ENCODE measurements at places on chromosomes 2 and 18.

DNA sequence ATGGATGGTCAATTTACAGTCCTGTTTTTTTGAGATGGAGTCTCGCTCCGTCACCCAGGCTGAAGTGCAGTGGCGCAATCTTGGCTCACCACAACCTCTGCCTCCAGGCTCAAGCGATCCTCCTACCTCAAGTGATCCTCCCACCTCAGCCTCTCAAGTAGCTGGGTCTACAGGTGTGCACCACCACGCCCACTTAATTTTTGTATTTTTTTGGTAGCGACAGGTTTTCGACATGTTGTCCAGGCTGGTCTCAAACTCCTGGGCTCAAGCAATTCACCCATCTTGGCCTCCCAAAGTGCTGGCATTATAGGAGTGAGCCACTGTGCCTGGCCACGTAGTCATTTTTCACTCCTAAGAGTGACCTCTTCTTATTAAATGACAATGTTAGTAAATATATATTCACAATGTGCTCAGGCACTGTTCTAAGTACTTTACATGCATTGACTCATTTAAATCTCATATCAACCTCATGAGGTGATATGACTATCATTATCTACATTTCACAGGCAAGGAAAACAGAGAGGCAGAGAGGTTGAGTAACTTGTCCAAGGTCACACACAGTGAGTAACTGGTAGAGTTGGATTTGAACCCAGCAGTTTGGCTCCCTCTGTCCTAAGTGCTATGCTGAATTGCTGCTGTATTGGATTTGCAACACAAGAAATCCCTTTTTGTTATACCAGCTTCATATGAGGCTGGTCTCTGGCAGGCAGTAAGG, 5.6 kb upstream of the DIS3L2 start:
- DNase-seq, result no peak

- DNase-seq, result peak; percentile 13
These were observed 33.1 kb downstream of the ARHGAP15 start for GRCh38 chr2:143162123-143162837.

GRCh38 chr2:188893972-188894371, 80.2 kb upstream of the COL3A1 start:
- no peak for DNase-seq

DNA sequence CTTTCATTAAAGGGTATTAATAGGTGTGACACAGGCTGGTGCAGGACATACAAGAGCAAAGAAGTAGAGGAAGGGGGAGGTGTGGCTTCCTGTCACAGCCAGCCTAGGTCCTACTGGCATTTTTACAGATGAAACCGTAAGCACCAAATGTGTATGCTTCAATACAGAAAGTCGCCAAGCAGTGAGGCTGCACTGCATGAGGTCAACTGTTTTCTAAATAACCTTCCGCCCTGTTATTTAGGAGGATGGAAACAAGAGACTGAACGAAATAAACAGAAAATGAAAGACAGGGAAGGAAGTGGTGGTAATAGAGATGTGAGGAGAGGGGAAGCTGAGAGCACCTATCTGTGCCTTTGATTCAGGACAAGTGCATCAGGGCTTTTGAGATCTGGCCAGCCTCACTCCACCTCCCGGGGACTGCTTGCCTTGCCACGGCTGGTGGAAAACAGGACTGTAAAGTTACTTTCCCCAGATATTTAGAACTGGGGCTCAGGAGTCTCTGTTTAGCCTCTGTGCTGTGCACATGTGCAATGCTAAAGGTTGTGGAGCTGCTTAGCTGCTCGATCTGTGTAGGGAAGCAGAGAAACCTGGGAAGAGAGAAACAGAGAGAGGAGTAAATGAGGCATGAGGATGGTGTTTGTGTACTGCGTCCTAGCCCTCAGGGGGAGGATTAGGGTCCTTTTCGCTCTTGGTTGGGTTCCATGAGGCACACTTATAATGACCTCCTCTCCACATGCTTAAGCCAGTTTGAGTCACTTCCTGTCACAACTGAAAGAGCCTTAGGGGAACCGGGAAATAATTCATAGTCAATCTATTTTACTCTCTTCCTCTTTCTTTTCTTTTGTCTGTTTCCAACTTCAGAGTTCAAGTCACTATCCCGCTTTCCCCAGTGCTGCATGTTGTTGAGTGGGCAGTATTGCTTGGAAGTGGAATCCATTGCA, 62.3 kb upstream of the BOD1L2 start:
- no peak for DNase-seq

DNA sequence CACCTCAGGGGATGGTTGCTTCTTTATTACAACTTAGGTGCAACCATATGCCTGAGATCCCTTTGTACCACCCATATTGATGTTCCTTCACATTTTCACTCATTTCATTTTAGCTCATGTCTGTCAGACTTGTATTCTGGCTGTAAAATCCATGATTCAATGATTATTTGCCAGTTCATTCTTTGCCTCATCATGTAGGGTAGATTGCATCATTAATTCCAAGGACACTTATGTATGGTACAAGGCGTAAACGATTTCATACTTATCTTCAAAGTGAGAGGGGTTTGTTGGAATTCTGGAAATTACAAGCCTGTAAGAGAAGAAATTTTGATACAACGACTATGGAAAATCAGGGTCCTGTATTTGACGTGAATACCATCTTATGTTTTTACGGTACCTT, 685.0 kb upstream of the FANCL start:
- DNase-seq, result no peak

GRCh38 chr2:23452853-23453420, 68.0 kb downstream of the KLHL29 start:
- DNase-seq, result no peak

- no peak for DNase-seq
These were observed 23.5 kb downstream of the STEAP3 start for GRCh38 chr2:119246884-119247843.

DNA sequence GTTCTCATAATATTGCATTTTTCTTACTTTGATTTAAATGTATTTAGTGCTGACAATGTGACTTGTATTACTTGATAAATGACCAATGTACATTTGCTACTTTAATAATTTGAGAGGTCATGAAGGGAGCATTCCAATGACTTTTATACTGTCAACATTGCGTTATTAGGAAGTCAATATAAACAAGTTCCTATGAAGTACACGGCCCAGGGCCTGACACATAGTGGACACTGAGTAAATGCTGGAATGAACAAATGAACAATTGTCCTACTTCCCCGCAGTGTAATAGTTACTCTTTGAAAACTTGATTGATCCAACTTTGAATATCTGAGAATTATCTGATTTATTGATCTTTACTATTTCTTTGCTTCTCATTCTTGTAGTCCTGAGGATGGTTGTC, 47.3 kb downstream of the PKP4 start:
- DNase-seq, result no peak

GRCh38 chr2:96207073-96207773, 1.4 kb downstream of the STARD7 start:
- no peak for DNase-seq

- DNase-seq, result no peak
These were observed 168.2 kb downstream of the FAM210A start for GRCh38 chr18:13558124-13558523.
